ENCODE measurements at places on chromosomes 11 and 22.

DNA sequence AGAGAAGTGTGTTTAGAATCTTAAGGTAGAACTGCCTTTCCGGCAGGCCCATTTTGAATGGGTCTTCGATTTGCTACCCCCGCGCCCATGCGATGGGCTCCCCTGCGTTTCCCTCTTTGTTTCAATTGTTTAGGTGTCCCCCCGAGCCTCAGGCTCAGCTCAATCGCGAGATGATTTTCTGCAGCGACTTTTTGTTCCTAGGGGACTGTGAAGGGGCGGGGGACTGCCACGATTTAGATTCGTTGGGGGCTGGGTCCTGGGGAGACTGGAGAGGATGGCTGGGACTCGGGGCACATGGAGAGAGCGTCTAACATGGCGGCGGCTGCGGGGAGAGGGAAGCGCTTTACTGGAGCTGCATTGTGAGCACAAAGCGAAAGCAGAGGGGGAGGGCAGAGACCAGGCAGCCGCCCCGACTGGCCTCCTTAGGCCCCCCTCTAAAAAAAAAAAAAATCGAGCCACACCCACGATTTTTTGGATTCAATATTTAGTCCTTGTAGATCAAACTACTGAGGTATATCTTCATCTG is 1.7 kb downstream of the CAPRIN1 start:
- peak; percentile 62 for DNase-seq

DNA sequence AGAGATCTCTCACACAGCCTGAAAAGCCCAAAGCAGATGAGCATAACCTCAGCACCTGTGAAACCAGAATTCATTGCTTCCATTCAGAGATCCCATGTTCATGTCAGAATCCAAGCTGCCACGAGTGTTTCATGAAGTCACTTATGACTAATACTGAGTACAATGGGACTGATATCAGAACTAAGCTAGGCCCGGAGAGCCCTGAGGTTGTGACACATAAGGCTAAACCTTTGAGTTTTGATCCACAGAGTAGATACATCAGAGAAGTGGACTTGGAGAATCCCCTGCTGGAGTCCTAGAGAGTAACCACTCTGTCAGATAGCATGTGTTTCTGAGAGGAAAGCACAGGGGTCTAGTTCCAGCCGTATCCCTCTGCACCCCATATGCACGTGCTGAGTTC is 890 bp upstream of the GLYATL1 start:
- no peak for DNase-seq

DNA sequence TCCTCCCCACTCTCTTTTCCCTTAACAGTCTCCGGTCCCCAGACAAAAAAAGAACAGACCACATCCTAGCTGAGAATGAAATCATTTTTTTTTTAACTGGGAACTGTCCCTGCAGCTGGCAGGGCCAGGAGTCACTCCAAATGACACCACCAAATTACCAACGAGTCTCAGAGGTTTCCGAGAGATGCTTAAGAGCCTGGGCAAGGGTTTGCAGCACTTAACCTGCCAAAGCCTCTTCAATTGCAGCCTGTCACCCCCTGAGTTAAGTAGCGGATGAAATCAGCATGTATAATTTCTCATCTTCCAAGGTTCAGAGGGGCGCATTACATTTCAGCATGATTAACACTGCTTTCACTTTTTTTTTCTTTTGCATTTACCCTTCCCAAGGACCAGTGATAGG is 71.8 kb downstream of the TENM4 start:
- no peak for DNase-seq

DNA sequence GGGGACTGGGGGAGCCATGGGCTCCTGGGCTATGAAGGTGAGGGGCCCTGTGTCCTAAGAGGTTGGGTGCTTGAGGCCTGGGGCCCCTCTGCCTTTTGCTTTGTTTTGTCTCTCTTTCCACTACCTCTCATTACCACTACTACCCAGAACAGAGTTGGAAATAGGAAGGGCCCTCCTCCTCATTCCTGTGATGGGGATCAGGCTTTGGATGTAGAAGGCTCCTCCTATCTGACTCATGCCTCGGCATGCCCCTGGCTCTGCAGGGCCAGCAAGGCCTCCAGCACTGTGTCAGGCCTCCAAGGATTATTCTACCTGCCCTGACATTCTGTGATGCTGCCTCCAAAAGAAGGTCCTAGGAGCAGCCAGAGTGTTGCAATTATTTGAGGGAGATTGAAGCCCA is 766 bp downstream of the IZUMO1R start:
- no peak for DNase-seq

DNA sequence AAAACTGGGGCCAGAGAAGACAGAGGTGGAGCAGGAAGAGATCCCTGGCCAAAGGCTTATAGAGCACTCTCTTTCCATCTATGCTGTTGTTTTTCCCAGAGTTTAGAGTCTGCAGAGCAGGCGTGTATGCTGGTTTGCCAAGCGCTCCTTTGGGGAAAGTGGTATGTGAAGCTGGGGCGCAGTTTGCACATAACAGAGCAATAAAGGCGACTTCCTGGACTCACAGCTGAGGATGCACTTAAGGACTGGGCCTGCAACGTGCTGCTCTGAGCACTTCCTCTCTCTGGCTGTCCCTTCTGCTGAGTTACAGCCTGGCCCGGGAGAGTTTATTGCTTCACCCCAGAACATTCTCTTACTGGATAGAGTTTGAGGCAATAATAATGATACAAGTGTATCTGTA is 41.7 kb downstream of the THAP12 start:
- no peak for DNase-seq

GRCh38 chr11:35412285-35412684 is 7.1 kb downstream of the SLC1A2 start:
- no peak for DNase-seq

GRCh38 chr22:50694766-50695420 is 22.3 kb downstream of the SHANK3 start:
- no peak for DNase-seq

GRCh38 chr11:117949062-117949461 is 19.9 kb upstream of the TMPRSS13 start:
- DNase-seq: no peak

- DNase-seq: no peak
Measured at GRCh38 chr11:92128026-92128425, 96.6 kb upstream of the FAT3 start.

DNA sequence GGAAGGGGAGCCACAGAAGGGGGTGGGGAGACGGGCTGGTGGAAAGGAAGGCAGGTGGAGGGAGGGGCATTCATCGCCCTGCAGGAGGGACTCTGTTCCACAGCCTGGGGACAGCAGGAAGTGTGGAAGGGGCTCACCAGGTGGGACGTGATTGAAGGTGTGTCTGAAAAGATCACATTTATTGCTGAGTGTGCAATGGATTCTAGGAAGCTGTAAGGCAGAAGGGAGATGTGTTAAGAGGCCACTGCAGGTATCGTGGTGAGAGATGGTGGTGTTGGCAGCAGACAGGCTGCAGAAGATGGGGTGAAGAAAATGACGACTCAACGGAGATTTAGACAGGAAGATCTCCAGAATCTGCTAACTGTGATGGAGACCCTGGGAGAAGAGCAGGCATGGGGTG is 537.4 kb downstream of the MN1 start:
- no peak for DNase-seq

DNA sequence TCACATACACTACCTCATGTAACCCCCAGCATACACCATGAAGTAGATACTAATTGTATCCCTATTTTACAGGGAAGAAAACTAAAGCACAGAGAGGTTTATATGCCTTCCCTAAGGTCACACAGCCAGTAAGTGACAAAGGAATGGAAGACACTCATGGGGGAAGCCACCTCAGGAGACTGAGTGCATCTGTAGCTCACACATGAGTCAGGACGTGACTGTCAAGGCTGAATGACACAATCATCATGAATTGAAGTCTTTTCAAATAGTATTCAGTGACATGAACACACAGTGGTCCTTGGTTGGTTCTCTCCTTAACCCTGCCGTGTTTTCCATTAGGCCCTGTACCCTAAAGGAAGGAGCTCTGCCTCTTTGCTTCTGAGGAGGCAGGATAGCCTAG is 463.0 kb downstream of the NTM start:
- DNase-seq: no peak

- no peak for DNase-seq
Measured at GRCh38 chr11:133064961-133065360, 467.3 kb downstream of the OPCML start.

DNA sequence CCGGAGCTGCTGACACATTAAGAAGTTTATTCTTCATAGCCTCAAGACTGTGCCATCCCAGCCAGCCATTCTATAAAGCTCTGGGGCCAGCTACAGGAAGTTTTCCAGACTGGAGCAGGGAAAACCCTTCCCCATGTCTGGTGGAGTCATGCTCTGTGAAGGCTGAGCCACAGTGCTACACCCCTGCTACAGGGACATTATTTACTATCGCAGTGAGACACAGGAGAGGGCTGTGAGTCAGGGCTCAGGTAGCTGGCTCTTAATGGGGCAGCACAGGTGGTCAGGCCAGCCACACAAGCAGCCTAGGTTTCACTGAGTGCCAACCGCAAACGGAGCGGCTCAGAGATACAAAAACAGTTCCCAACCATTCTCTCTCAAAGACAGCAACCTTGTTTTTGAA is 12.1 kb downstream of the HPS4 start:
- peak; percentile 94 for DNase-seq

GRCh38 chr11:119803726-119804294 is 74.8 kb upstream of the NECTIN1 start:
- DNase-seq: no peak

DNA sequence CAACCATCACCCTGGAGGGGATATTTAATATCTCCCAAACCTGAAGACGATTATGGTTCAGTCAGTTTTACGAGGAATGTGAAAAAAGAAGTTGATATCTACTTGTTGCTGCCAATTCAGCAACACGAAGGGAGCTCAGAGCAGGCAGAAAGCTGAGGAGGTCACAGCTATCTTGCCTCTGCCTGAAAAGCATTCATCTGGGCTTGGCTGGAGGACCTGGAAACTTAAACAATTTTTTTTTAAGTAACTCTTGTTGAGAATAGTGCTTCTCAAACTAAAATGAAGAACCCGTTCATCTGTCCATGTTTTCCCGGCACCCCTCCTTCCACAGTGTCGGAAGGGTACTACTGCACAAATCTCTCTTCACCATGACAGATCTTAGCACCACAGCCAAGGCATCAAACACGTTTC is 98.9 kb downstream of the MICAL3 start:
- DNase-seq: no peak

DNA sequence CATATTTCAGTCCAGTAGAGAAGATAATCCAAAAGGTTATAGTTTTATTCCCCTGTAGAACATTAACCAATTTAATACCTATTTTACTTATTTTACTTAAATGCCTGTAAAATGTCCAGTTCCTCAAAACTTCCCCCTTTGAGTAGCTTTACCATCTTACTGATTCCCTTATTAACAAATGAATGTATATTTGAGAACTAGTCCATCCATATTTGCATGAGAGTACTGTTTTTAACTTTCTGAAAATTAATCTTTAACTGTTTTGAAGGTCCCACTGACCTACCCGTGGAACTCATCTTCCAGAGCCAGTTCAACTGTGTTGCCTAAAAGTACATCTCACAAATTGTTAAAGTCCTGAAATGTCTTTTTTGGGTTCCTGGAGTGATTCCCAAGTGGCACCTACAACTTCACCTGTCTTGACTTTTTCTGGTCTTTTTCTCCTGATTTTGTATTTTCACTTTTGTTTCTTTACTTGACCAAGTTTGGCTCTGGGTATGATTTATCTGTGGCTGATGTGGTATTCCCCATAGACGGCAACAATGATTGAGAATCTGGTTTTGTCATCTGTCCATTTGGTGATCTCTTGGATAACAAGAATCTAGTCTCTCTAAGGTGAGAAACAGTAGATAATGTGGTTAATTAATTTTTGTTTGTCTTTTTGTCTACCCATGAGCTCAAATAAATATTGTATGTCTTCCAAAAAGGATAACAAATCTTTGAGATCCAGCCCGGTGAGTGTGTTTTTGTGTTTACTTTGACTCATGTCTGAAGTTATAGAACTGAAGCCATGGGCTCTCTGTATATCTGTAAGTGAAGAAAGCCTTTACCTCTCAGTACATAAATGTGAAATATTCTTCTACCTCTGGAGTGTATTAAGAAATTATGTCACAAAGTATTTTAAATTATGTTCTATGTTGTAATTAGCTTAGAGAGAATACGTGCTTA is 174.2 kb downstream of the ETS1 start:
- no peak for DNase-seq

- no peak for DNase-seq
Measured at GRCh38 chr22:50218153-50218995, 17.6 kb downstream of the SELENOO start.

DNA sequence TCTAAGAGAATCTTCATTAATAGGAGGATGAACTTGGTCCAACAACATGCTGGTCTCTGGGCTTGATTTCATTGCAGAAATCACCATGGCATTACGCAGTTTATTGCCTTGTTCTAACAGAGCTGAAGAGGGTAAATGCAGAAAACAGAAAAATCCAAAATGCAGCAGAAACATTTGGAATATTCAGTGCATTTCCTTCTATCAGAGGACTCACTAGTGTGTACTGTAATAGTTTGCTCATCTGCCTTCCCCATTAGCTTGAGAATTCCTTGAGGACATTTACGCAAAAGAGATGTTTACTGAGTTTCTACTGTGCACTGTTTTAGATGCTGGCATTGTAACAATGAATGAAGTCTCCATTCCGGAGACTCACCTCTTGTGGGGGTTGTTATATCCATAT is 37.4 kb downstream of the C2CD3 start:
- DNase-seq: no peak

DNA sequence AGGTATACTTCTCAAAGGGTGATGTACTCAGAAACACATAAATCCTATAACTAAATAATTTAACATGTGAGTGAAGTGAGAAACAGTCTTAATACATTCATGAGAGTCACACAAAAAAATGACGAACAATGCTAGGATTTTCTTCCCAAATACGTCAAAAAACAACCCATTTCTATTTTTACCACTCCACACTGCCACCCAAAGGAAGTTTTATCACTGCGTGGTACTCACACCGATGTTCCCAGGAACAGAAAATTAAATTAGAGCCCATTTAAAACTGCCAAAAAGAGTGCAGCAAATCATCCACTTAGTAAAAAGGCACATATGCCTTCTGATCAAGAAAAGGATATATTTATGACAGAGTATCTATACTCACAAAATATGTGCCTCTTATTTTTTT is 710.9 kb upstream of the FAT3 start:
- DNase-seq: no peak

DNA sequence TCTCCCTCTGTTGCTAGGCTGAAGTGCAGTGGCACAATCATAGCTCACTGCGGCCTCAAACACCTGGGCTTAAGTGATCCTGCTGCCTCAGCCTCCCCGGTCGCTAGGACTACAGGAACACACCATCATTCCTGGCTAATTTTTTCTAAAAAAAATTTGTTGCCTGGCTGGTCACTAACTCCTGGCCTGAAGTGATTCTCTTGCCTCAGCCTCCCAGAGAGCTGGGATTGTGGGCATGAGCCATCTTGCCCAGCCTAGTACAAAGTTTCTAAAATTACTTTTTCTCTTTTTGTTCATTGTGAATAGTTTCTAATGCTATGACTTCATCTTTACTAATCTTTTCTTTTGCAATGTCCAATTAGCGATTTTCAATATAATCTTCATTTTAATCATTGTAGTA is 12.5 kb downstream of the RBM7 start:
- no peak for DNase-seq

- peak; percentile 51 for DNase-seq
Measured at GRCh38 chr11:36672815-36673450, 74.9 kb upstream of the RAG2 start.

GRCh38 chr11:116857936-116858335 is 20.5 kb upstream of the APOA1 start:
- DNase-seq: no peak

Data from kidney glomerular epithelial cell (primary cell).